ENCODE measurements at places on chromosomes 4 and X.
A peak's percentile ranks its signal among the peaks of the same experiment; 100 is the strongest.

- no peak for DNase-seq
These were observed 17.8 kb downstream of the SCFD2 start for GRCh38 chr4:53348046-53348445.

DNA sequence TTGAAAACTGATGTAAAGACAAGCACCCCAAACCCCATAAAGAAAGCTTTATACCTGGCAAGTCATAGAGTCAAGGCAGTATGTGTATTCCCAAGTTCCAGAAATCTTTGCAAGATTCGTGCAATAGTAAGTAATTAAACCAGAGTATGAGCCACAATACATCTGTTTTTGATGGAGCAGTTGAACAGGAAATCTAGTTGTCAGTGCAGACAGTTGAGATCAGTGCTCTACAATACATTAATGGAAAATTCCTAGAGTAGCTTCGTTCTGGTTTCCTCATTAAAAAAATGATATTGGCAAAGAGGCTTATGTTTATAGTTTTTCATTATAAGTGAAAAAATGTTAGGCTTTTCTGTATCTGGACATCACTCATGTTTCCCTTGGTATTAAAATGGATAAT is 575.3 kb downstream of the TRIML1 start:
- DNase-seq, result no peak

- DNase-seq, result peak; percentile 44
These were observed 424.5 kb upstream of the CTSO start for GRCh38 chr4:156378033-156378665.

DNA sequence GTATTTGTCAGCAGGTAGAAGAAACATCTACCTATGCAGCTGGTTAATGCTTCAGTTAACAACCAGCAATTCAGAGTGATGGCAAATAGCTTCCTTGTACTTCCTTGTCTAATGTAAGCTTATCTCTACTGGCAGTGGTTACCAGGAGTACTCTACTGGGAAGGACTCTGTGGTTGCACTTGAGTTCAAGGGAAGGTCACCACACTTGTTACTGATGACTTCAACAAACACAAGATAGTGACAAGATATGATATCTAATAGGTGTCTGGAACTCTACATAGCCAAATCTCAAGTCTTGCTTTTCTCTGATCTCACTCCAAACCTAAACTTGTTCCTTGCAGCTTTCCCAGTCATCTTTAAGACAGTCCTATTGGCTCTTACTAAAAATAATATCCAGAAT is 1644.9 kb upstream of the TENM3 start:
- DNase-seq, result no peak

DNA sequence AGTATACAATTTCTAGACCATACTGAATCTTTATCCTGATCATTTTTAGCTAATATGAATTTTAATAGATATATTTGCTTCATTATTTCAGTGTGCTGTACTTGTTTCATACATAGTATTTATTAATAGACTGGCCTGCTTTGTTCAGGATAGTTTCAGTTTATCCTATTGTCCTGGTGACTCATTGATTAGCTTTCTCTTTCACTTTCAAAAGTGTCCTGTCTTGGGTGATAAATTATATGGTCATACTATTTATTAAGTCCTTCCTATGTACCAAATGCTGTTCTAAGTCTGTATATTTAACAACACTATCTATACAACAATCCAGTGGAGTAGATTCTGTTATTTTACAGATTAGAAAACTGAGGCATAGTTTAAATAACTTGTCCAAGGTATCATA is 153.8 kb upstream of the RAPGEF2 start:
- no peak for DNase-seq

GRCh38 chr4:38236003-38236402 is 275.8 kb downstream of the PTTG2 start:
- no peak for DNase-seq

DNA sequence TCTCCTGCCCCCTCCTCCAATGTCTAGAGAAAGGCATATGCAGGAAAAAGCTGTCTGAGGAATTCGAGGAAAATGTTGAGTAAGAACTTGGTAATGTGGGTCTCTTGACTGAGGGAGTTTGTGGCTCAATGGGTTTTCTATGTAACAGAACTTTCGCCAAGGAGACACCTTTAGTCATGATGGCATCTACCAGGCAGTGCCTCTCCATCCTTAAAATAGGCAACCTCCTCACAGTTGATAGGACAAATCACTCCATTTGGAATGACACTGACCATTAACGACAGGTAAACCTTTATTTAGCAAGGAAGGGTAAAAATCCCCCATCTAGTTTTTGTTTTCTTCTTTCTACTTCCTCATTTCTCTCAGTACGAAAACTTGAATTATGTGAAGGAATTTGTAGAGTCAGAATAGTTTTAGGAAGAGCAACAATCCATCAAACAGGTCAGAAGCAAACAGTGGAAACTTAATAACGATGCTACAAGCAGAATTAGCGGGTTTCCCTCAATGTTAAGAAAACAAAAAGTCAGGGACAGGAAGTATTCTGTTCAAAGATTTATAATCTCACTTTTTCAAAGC is 2.7 kb downstream of the GSX2 start:
- no peak for DNase-seq

DNA sequence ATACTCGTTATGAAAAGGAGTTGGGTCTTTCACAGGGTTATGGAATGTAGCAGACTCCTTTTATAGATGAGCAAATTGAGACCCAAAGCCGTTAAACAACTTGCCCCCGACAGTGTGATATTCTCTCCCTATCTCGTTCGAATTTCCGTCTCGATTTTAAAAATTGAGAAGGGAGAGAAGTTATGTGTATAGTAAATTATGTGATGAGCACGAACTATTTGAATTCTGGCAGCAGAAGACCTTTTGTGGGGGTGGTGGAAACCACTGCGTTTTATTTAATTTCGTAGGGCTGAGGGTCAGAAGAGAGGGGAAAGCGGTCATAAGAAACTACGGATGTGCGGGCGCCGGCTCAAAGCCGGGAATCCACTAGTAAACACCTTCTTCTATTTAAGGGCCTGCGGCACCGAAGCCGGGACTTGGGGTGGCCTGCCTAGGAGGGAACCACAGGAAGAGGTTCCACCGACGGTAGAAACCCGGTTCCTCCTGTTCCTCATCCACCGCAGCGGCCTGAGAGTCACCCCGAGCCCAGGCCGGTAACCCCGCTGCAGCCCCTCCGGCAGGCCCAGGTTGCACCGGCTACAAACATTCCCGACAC is 1.5 kb upstream of the DDX3X start:
- DNase-seq, result no peak

DNA sequence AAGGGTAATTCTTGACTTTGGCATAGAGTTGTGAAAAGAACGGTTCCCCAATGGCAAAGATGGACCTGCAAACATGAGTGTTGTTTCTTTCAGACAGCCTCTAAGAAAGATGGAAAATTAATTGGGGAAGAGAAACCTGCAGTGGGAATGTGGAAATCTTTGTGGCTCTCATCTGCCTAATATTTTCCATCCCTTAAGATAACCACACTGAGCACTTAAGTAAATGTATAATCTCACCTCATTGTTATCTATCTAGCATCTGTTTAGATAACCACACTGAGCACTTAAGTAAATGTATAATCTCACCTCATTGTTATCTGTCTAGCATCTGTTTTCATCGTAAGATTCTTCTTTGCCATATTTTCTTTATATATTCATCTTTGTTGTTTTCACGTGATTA is 149.3 kb downstream of the NWD2 start:
- no peak for DNase-seq

DNA sequence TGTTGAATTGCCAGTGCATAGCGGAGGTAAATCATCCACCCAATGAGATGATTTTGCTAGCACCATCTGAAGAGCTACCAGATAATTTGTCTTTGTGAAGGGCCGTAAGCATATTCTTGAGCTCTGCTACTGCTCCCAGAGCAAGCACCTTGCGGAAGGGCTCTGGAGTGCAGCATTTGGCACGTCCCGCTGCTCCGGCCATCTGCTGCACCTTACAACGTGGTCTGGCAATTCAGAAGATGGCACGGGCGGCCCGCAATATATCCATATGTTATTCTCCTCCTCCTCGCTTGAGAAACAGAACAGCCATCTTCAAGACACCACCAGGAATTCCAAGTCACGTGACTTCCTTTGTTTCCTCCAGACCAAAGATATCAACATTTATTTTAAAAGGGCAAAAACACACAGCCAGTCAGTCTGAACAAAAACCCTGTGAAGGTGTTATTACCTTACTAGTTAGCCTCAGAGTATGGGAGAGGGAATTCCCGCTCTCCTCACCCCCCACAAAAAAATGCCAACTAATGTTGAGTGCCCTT is 1095.7 kb upstream of the TENM3 start:
- no peak for DNase-seq

- no peak for DNase-seq
These were observed 89.0 kb downstream of the COMMD8 start for GRCh38 chr4:47374477-47374876.

DNA sequence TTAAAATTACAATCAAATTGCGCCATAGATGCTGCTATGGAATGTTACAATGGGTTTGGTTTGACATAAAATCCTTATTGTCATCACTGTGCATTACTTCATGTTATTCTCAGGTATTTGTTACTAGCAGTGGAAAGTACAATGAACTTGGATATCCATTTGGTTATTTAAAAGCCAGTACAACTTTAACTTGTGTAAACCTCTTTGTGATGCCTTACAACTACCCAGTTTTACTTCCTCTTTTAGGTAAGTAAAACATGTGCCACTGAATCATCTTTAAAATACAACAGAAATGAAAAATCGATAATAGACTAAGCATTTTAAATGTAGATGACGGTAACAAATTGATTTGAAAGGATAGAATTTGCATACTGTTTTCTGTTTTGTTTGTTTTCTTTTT is 35.6 kb downstream of the INTS6L start:
- no peak for DNase-seq

- no peak for DNase-seq
These were observed 45.8 kb upstream of the IL21 start for GRCh38 chr4:122666527-122667245.

- no peak for DNase-seq
These were observed 5.6 kb upstream of the PCDH7 start for GRCh38 chr4:30714408-30715031.

DNA sequence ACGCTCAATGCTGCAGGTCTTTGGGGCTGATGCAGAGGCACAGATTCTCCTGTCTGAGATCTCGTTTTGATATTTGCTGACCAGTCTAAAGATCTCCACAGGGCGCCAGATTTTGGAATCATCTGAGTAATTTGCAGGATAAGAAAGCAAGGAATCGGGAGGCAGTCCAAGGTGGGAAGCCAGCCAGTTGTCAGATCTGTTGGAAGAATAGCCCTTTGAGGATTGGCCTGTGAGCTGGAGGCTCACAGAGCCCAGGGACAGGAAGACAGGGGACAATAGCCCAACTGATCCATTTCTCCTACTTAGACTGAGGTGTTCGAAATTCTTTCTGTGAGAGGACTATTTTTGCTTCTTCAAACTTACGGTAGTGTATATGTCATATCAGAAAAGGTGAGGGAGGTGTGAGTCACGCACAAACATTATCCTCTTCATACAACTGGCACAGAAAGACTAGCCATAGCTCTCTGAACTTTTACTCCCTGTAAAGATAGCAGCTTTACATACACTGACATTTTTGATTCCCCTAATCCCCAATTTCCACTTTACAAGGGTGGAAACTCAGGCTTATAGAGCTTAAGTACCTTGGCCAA is 8.8 kb downstream of the DIPK2B start:
- DNase-seq, result no peak

DNA sequence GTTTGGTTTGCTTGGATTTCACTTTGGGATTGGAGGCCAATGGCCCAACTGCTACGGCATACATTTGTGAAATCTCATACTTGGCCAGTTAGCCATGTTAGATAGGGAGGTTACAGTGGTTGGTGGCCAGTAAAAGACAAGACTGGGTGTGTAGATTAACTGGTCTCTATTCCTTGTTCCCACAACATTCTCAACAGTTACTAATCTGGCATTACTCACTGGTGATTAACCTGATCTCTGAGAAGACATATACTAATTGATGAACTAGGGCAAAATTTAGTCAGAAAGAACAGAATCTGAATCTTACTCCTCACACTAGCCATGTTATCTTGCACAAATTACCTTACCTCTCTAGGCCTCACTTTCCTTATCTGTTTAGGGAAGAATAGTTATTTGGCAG is 33.4 kb downstream of the GATB start:
- no peak for DNase-seq
